SHP77 treated with DMSO at 0.1 percent for 48 hours (cell line): ENCODE measurements at places on chromosomes 12 and 14.

DNA sequence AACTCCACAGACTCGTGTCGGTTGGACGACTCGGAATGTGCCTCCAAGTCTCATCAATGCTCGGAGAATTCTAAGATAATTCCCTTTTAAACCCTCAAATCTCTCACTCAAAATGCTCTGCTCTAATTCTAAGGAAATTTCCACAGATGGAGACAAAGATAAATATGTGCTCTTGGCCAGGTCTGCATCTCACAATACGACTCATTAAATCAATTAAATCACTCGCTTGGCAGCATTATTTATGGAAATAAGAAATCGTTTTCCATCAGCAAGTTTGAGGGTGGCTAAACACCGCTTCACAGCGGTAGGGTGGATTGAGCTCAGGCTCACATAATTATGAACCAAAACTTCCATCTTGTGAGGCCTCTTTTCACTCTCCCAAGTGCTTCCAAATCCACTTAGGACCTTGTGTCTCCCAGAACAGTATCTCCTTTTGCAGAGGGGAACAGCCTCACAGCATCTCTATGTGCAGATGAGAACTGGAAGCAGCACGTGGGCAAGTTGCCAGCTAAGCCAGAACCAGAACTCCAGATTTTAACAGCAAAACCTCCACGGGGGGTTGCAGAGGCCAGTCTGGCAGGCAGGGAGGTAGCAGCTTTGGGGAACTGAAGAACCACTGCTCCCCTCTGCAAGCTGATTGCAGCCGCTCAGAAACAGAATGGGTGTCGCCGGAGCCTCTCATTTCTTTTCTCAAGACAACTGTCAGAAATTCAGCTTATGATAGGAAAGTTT lies 43.8 kb downstream of the RIMBP2 start:
- DNase-seq, result no peak

- peak; percentile 6 for DNase-seq
Observed at GRCh38 chr12:46266382-46266791, 2.5 kb downstream of the SLC38A1 start.

- DNase-seq, result no peak
Observed at GRCh38 chr14:103552011-103552845, 10.2 kb downstream of the BAG5 start.

GRCh38 chr12:93550748-93551611 lies 21.5 kb upstream of the SOCS2 start:
- DNase-seq, result no peak

DNA sequence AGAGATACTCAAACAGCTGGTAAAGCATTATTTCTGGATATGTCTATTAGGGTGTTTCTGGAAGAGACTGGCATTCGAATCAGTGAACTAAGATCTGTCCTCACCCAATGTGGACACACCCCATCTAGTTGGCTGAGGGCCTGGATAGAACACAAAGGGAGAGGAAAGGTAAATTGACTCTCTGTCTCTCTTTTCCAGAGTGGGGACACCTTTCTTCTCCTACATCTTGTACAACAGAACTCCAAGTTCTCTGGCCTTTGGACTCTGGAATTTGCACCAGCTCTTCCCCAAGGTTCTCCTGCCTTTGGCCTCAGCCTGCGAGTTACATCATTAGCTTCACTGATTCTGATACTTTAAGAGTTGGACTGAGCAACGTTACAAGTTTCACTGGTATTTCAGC lies 1253.9 kb downstream of the SLC16A7 start:
- DNase-seq, result no peak

- no peak for DNase-seq
Observed at GRCh38 chr12:104303538-104304151, at the start of gene EID3. Gene EID3 (plus strand): TSS chr12:104303739. CDS start chr12:104303935, 196 bp downstream.

- no peak for DNase-seq
Observed at GRCh38 chr14:67276131-67276530, 34.9 kb downstream of the PALS1 start.

DNA sequence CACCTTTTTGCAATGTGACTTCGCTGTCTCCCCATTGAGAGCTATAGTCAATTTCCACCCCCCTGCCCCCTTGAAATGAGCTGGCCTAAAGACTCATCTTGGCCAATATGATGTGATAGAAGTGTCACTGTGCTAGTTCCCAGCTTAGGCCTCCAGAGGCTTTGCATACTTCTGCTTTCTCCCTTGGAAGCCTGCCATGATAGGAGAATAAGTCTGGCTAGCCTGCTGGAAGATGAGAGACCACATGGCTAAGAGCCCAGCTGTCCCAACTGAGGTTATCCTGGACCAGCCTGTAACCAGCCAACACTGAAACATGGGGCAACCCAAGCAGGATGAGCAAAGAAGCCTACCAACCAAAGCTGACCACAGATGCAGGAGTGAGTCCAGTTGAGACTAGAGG lies 196.9 kb downstream of the GRIN2B start:
- no peak for DNase-seq

DNA sequence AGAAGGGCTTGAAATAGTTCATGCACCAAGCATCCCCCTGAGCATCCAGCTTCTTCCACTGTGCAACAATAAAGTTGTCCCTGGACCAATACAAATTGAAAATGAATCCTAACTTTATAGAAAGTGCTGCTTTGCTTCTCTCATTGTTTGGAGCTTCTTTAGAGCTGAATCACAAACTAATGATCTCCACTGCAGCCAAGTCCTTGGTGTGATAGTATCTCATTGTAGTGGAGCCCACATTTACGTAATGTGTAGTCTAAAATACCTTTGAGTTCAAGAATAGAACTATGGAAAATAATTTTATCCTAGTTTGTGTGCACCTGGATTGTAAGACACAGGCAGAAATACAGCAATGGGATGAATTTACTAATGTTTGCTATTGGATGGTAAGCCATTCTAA lies 319.9 kb downstream of the EGLN3 start:
- no peak for DNase-seq

DNA sequence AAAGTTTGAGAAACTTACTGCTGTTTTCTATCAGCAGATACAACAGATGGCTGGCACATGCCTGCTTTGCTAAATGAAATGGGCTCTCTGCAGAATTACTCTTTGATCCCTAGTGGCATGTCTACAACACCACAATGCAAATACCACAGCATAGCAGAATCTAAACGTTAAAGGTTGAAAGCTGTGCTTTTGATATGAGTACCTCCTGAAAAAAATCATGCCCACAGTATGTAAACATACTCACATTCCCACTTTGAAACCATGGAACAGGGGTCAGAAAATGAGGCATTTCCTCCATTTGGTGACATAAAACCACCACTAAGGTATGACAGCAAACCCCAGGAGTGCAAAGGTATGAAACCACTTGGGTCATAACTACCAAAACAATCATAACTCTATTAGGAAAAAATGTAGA lies 7.5 kb downstream of the WIF1 start:
- no peak for DNase-seq

- no peak for DNase-seq
Observed at GRCh38 chr14:92693998-92694795, 54.2 kb downstream of the LGMN start.

- no peak for DNase-seq
Observed at GRCh38 chr12:12839873-12840579, 26.9 kb downstream of the DDX47 start.

- no peak for DNase-seq
Observed at GRCh38 chr14:77306851-77307496, 13.7 kb downstream of the POMT2 start.

DNA sequence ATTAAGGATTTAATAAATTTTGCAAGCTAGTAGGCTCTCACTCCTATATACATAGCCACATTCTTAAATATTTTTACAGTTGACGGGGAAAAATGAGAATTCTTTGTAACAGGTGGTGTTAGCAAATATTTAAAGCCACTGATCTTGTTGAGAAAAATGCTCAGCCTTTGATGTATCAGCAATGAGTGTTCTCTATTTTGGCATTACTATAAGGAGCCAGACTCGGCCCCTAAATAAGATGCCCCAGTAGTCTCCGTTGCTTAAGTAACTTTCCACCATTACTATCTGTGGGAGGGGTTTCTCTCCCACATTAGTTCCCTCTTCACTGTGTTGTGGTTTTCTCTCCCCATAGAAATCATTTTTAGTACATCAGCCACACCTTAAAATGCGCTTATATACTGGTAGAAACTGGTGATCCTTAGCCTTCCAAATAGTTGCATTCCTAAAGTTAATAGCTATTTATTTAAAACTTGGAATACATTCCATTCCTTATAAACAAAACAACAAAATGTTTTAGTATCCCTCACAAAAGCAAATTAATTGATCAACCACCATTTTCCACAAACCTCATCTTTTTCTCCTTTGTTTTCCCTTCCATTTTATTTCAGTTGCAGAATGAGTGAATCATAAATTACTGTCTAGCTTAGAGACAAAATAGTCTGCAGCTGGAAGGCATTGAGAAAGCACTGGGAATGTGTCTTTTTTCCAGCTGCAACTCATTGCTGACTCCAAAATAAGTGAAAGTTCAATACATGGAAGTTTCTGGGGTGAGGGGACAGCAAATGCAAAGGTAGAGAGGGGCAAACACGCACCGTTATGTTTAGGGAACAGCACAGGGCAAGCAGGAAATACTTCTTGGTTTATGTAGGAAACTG lies 84.7 kb upstream of the FERMT2 start:
- no peak for DNase-seq

- DNase-seq, result no peak
Observed at GRCh38 chr12:43669373-43669772, 89.2 kb downstream of the PUS7L start.

DNA sequence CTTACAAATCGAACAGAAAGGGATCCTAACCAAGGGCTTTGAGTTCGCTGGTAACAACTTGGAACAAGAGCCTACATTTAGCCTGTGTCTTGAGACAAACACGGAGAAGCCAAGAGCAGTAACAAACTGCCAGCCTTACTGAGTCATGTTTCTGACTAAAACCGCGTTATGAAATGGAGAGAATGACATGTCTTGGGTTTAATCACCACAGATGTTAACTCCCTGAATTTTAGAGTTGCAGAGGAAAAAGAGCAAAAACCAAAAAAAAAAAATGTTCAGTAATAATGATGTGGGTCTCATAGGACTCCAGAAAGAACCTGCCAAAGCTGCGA lies 1.0 kb downstream of the BLTP3B start:
- no peak for DNase-seq

GRCh38 chr12:113261847-113262470 lies 40.7 kb downstream of the TPCN1 start:
- no peak for DNase-seq

DNA sequence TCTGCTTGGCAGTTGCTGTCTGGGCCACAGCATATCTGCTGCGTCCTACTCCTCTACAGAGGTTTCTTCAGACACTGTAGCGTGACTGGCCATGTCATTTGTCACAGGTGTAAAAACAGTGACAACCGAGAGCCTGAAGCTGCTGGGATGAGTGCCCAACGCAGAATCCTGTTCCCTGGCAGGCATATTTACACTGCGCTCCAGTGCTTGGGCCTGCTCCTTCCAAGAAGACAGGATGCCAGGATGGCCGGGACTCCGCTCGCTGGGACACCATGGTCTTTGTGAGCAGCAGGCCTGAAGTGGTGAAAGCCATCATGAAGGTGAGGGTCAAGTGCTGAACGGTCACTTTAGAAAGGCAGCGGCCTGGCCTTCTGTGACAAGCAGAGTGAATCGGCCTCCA lies 171.4 kb downstream of the EMP1 start:
- no peak for DNase-seq

GRCh38 chr12:1972856-1973317 lies 31.4 kb downstream of the DCP1B start:
- DNase-seq, result no peak

GRCh38 chr12:13534242-13534641 lies 337.7 kb downstream of the EMP1 start:
- DNase-seq, result no peak

GRCh38 chr12:59055204-59055860 lies 135.0 kb upstream of the LRIG3 start:
- DNase-seq, result no peak

DNA sequence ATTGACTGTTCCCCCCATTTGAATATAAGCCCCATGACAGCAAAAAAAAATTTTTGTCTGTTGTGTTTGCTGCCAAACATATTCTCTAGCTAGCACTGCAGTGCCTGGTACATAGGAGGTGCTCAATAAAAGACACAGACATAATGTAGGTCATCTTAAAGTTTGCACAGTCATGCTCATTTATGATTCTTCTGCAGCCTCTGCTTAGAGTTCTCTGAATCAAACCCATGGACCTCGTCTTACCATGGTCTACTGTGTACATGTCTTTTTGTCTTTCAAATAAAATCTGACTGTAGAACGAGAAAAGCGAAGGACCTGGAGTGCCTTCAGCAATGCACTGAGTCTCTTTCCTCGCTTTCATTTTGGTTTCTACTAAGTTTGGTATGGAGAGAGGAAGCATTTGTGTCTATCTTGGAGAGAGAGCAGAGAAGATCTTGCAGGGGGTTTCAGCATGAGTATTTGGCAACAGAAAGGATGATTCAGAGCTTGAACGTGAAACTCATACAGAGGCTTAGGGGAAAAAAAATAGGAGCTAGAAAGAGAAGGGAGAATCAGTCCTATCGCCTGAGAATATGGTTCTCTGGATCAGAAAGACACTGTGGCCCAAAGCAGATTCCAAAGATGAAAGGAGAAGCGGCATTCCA lies 38.8 kb upstream of the TMCC3 start:
- DNase-seq, result no peak

DNA sequence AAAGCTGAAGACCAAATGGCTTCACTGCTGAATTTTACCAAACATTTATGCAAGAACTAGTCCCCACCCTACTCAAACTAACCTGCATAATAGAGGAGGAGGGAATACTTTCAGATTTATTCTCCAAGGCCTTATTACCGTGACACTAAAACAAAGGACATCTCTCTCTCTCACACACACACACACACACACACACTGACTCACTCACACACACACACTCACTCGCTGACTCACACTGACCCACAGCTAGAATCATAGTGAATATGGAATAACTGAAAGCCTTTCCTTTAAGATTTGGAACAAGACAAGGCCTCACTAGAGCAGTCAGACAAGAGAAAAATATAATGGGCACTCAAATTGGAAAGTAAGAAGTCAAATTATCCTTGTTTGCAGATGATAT lies 1014.1 kb downstream of the TMTC2 start:
- no peak for DNase-seq

DNA sequence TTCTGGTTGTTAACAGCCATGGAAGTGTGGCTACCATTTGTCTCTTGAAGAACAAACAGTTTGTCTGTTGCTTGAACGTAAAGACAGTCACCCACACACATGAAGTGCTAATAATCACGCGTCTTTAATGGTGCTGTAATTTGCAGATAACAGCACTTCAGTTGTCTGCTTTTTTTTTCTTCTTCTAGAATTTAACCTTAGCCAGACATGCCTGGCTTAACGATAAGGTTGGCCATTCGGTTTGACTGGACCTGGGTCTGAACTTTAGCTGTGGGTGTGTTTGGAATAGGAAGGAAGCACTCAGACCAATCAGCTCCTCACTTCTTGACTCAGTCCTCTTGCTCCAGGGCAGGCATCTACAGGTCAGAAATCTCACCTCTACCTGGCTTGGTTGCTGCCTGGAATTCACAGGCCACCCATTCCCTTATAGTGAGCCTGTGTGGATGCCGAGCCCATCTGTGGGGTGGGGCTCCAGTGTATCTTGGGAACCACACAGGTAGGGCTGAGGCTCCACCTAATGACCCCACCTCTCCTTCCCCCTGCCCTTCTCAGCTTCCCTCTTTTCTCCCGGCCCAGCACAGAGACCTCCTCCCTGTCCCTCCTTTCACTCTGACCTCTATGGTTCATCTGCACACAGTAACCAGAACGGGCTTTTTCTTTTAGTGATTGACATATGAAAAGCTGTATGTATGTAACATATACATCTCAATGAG lies 246.4 kb upstream of the PWP1 start:
- DNase-seq, result no peak
